ENCODE measurements at places on chromosomes 6 and 20.

DNA sequence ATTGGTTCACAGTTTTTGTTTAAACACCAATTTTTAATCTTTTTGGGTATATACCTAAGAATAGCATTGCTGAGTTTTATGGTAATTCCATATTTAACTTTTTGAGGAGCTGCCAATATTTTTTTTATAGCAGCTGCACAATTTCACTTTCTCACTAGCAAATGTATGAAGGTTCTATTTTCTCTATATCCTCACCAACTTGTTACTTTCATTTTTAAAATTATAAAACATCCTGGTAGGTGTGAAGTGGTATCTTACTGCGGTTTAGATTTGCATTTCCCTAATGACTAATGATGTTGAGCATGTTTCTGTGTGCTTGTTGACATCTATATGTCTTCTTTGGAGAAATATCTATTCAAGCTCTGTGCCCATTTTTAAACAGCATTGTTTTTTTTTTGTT lies 452.1 kb downstream of the GRIK2 start:
- no peak for DNase-seq

DNA sequence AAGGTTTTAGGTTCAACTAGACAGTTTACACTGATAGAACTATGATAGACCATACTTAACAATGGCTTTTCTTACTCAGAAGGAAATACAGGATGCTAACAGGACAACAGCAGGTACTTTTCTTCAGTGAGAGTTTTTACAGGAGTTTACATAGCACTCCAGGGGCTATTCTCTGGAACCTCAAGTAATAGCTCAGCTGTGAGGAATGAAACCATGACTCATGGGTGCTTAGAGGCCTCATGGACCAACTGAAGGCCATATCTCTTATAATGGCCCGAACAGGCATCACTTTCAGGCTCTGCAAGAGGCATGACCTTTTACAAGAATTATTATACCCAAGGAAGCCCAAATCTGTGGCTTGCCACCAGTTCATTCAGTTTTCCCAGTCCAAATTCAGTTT lies 31.8 kb downstream of the TREML1 start:
- DNase-seq: no peak

- no peak for DNase-seq
Measured at GRCh38 chr6:159282421-159282820, 113.2 kb downstream of the FNDC1 start.

- no peak for DNase-seq
Measured at GRCh38 chr20:45969712-45970634, 2.0 kb downstream of the ZNF335 start.

DNA sequence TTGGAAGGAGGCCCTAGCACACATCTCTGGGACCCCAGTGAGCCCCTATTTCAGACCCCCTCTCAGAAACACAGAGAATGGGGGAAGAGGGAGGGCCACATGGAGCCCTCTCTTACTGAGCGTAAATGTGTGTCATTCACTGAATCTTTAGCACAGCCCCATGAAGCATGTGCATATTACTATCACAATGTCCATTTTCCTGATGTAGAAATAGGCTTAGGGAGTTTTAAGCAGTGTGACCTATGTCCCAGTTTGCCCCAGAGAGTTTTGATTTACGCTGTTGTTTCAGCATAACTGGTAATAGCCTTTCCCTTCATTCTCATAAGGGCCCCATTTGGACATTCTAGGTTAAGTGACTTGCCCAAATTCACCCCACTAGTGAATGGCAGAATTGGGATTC lies 25.0 kb upstream of the TCP11 start:
- DNase-seq: no peak

DNA sequence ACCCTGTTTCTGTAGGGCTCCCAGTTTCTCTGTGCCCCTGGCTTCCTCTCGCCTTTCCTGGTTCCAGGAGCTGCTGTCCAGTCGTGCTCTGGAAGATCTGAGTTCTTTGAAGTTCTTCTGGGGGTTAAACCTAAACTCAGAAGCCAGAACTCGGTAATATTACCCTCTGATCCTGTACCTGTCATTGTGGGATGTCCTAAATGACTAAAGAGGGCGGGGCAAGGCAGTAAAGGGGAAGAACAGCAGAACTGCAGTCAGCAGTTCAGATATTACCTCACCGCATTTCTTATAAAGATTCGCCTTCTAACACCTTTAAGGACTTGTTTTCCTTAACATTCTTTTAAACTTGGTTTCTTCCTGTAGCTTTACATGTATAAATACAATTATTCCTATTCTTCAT lies 63.9 kb downstream of the FAM120B start:
- DNase-seq: no peak

DNA sequence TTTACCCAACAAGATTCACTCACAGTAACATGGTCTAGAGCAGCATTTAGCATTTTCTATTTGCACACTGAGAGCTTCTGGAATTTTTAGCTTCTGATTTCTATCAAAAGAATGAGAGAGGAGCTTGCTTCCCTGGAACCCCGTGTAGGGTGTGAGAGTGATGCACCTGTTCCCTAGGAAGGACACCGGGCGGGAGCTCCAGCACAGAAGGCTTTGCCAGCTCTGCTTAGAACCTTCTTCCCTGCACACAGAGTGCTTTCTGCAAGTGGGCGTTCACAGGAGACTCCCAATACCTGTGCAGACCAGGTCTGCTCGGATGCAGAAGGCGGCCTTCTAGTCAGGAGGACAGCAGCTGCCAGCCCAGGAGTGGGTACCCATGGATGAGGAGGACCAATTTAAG lies 217.3 kb downstream of the TBXT start:
- no peak for DNase-seq

DNA sequence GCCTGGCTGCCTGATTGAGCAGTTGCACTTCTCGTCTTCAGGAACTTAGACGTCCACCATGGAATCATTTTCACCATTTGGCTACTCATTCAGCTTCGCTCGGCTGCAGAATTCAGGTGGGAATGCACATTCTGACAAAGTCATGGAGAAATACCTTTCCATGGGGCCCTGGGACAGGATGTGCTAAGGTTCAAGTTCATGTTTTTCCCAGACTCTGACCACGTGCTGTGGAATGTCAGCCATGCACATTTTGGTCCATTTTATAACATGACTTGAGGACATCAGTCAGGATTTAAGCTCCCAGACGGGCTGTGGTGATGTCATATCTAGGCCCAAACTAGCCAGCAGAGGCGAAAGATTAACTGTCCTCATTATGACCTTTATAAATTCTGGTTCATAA lies 205.3 kb downstream of the TBXT start:
- DNase-seq: no peak

GRCh38 chr20:50296450-50297375 lies 106.1 kb downstream of the CEBPB start:
- no peak for DNase-seq

GRCh38 chr20:2651772-2652723 lies at the start of gene NOP56:
TSS of gene NOP56 (plus strand) at chr20:2652632. CDS start at chr20:2652661, 29 bp downstream.
- peak; percentile 43 for DNase-seq

DNA sequence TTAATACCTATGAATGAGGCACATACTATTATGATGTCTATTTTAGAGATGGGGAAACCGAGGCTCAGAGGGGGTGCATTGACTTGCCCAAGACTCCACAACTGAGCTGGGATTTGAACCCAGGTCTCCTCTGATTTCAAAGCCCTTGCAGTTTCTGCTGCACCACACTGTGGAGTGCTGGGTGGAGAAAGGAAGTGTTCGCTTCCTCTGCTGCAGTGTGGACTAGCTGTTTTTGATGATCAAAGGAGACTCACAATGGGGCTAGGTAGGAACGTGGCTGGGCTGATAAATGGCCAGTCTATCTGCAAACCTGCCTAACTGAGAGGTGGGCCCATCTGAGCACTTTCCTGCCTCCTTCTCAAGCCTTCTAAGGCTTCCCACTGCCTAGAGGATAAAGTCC lies 87.2 kb downstream of the CD40 start:
- DNase-seq: no peak

GRCh38 chr6:108746836-108747575 lies 101.2 kb upstream of the ARMC2 start:
- no peak for DNase-seq

DNA sequence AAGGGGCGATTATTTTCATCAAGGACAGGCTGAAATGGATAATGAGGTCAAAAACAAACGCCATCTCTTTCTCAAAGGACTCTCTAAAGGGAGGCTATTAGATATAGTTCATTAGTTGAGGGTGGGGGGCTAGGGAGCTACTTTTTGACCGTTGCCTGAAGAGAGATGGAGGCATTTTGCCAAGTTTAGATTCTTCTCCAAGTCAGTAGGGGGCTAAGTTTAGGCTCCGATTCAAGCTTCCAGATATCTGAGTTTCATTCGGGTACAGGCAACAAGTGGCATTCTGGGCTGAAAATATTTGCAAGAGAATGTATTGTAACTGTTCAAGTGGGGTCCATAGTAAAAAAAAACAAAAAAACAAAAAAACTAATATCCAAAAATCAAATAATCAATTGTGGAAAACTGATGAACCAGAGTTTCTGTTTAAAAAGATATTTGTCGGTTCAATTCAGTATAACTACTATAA lies 43.4 kb upstream of the PIM1 start:
- no peak for DNase-seq

DNA sequence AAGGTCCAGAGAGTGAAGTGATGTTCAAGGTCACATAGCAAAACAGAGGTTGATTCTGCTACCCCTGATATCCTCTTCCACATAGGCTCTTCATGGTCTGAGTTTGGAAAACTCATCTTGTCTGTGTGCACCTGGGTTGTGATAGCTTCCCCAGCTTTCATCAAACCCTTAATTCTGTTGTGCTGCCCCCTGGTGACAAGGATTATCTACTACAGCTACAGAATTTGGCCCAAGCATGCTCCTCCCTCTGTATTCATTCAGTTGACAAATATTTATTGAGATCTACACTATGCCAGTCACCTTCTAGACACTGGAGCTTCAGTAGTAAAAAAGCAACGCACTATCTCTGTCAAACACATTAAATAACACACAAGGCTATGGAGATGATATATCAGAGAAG lies 50.4 kb downstream of the SMPDL3A start:
- no peak for DNase-seq

GRCh38 chr6:34200340-34200971 lies 36.2 kb upstream of the HMGA1 start:
- DNase-seq: no peak

GRCh38 chr6:47076422-47077344 lies 34.6 kb upstream of the ADGRF1 start:
- no peak for DNase-seq

- DNase-seq: no peak
Measured at GRCh38 chr6:138419766-138420165, 15.7 kb downstream of the HEBP2 start.

DNA sequence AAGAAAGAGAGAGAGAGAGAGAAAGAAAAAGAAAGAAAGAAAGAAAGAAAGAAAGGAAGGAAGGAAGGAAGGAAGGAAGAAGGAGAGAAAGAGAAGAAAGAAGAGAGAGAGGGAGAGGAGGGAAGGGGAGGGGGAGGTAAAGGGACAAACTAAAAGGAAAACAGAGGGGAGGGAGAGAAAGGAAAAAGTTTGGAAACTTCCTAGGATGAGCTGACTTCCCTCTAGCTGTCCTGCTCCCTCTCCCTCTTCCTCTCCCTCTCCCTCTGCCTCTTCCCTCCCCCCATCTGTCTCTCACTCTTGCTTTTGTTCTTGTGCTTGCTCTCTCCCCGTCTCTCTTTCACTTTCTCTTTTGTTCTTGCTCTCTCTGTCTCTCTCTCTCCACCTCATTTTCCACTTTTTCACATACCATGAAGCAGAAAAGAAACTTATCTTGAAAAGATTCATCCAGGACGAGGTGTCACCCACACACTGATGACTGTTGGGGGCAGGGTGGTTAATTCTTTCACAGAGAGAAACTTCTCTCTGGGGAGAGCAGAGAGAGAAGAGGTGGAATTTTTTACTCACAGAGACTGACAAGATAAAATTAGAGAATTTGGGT lies 56.4 kb upstream of the DUSP22 start:
- no peak for DNase-seq

- DNase-seq: no peak
Measured at GRCh38 chr6:64459411-64459944, 823.9 kb downstream of the PHF3 start.

- no peak for DNase-seq
Measured at GRCh38 chr20:52612046-52612632, 360.0 kb upstream of the TSHZ2 start.

- DNase-seq: no peak
Measured at GRCh38 chr6:108165714-108166663, at the start of gene NR2E1. TSS of gene NR2E1 (plus strand) at chr6:108166022. CDS start at chr6:108166766, 744 bp downstream.

DNA sequence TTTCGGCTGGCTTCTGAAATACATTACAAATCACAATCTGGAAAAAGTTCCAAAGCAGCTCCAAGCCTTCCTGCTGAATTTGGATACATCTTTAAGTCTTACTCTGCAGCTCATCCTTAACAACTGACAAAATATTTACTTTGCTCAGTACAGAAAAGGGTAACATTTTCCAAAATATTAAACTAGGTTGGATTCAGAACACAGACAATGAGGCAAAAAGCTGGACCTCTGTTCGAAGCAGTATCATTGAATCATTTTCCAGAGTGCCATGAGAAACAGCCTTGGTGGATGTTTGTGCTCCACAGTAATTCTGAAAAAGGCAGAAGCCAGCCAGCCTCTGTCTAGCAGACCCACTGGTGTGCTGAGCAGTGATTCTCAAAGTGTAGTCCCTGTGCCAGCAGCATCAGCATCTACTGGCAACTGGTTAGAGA lies 162.1 kb downstream of the AIG1 start:
- DNase-seq: no peak

GRCh38 chr6:135030056-135030473 lies 24.6 kb downstream of the HBS1L start:
- no peak for DNase-seq

- no peak for DNase-seq
Measured at GRCh38 chr6:111653434-111653833, 47.8 kb upstream of the TRAF3IP2 start.

DNA sequence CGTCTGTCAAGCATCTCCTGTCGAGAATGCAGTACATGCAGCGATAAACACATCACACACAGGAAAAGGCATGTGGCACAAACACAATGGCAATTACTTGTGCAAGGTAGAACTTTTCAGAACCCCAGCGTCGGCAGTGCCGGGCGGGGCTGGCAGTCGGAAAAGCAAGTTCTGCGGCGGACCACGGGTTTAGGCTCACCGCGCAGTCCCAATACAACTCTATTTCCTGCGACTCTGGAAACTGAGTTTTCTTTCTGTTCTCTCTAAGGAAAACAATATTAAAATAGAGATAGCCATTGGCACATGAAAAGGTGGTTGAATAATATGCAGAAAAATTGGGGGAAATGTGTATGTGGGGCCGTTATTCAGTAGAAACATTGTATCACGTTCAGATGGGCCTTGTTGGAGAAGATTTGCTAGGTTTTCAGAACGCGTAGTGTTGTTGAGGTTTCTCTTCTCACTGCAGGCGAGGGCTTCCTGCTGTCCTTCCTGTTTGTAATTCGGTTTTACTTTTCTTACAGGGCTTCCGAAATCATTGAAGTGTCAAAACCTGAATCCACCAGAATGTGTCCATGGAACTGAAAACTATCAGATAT lies 369.5 kb downstream of the THBS2 start:
- DNase-seq: no peak

GRCh38 chr6:167750956-167751358 lies 75.8 kb upstream of the AFDN start:
- no peak for DNase-seq

DNA sequence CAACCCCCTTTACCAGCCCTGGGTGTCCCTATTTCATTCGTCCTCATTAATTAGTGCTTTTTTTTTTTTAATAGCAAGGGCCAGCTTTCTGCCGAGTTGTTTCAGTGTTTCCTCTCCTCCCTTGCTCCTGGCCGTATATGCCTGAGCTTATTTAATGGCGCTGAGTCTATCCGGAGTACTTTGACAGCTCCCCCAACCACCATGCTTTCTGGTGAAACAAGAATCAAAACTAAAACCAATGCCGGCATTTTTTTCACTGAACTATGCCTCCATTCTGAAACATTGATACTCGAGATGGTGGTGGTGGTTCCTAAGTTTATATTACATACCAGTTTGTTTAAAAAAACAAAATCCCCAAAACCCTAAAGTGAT lies 1.2 kb downstream of the DCBLD1 start:
- no peak for DNase-seq
